Mucosa of gallbladder (tissue), 1 donor: ENCODE measurements at places on chromosomes 2 and 18. TPM values are rescaled to one million over a fixed set of nuclear protein-coding genes. Genes with fewer than 3 reads are reported as not detected.

GRCh38 chr2:97967216-97967592 is 28.5 kb downstream of the TMEM131 start:
- no peak for DNase-seq

DNA sequence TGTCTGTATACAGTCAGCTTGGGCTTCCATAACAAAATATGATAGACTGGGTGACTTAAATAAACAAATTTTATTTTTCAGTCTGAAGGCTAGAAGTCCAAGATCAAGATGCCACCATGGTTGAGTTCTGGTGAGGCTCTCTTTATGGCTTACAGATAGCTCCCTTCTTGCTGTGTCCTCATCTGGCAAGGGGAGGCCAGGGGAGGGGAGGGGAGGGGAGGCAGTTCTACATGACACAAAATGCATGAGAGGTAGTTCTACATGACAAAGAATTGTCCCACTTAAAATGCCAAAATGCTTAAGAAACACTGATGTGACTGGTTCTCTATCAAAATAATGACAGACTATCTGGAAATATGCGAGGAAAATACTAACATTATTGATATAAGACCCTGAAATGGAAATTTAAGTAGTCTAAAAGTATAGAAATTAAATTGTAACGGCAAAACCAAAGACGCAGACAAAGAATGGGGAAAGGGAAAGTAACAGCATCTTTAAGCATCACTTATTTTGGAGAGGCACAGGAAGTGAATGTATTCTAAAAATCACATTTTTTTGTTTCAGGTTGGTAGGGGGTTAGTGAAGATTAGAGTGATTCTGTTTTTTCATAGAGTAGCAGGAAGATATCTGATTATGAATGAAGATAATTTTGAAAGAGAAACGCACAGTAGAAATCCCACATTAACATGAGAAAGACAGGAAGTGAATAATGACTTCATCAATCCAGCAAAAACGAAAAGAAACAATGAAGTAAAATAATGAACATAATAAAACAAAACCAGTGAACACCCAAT is 131.4 kb downstream of the STRN start:
- DNase-seq: no peak

DNA sequence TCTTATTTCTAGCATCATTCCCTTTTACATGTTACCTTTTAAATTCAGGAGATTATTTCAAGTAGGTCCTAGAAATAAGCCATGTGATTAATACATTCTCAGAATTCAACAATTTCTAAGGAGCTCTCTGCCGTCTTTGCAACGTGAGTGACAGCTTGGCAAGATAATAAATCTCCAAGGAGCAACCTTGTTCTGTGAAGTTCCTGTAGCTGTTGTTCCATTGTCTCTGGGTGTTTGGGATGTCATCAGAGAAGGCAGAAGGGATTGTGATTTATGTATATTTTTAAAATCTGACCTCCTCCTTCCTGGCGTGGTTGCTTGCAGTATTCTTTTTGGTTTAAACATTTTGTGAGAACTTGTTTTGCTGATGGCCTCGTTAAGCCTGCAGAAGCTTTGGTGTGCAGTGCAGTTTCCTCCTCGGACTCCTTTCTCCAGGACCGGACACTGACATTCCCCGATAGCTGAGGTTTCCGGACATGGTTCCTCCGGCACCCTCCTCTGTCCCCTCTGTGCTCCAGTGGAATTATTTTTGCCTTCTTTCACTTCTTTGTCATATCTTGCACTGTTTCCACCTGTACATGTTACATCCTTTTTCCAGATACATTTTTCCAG is 33.7 kb downstream of the RAMP1 start:
- no peak for DNase-seq

DNA sequence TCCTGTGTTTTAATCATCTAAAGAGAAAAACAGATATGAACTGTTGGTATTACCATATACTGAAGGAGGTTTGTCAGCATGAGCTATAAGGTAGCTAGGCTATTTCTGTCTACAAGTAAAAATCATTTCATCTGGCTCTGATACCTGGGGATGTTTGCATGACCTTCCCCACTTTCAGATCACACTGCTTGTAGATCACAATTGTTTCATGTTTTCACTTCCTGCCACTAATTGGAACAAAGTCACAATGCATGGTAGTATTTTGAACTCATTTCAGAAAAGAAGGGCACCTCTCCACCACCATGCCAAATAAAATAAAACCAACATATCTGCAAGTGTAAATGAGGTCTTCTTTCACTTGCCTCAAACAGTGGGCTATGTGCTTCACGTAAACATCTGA is 37.8 kb downstream of the NYAP2 start:
- no peak for DNase-seq

GRCh38 chr2:32910883-32911598 is 35.7 kb upstream of the LTBP1 start:
- DNase-seq: no peak

DNA sequence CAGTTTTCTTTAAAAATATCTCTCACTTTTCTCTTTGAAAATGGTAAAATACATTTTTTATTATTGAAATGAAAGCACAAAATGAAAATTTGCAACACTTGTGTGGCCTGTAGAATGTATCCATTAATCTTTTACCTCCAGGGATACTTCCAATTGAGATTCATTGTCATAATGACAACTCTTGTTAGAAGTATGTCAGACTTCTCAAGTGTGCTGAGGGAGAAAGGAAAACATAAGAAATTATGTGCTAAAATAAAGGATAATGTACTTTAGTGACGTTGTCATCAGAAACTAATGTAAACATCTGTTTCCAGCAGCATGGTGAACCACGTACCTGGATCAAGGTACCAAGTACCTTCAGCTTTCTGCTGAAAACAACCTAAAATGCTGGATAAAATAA is 195.8 kb upstream of the STON1 start:
- DNase-seq: no peak

- DNase-seq: no peak
Observed at GRCh38 chr2:139259422-139260051, 479.3 kb upstream of the NXPH2 start.

GRCh38 chr18:55794288-55795052 is 206.5 kb upstream of the TCF4 start:
- DNase-seq: no peak

- DNase-seq: no peak
Observed at GRCh38 chr2:74104839-74105238, 42.9 kb downstream of the BOLA3 start.

DNA sequence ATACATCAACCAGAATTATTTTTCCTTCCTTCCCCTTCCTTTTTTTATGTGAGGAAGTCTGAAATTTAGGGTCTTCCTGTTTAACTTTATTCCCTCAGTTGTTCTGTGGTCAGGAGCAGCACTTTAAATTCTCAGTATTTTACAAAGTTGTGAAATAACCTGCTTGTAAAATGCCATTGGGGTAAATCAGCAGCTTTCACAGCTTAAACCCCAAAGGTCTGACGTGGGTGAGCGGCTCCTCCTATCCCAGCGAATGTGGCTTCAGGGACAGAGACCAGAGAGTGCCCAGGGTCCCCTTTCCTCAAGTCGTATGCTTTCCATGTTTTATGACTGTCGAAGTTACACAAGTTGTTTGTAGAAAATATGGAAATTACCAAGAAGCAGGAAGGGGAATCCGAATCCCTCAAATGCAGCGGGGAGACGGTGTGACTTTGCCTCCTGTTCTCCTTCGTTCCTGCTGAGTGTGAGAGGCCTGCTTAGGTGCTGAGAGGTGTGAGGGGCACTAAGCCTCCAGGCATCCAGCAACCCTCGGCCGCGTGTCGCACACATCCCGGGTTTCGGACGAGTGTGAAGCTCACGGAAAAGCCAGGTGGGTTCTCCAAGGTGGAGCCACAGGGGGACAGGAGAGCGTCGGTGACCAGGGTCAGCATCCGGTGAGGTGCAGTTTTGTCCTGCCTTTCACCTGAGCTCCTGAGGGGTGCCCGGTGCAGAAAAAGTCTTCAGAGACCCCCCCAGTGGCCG is 10.8 kb upstream of the KCNG2 start:
- DNase-seq: no peak

- DNase-seq: no peak
Observed at GRCh38 chr18:69128566-69128965, 272.1 kb upstream of the DOK6 start.

- DNase-seq: no peak
Observed at GRCh38 chr2:169023161-169023560, 8.0 kb downstream of the ABCB11 start.

The C2orf66 gene
- total RNA-seq: not detected

DNA sequence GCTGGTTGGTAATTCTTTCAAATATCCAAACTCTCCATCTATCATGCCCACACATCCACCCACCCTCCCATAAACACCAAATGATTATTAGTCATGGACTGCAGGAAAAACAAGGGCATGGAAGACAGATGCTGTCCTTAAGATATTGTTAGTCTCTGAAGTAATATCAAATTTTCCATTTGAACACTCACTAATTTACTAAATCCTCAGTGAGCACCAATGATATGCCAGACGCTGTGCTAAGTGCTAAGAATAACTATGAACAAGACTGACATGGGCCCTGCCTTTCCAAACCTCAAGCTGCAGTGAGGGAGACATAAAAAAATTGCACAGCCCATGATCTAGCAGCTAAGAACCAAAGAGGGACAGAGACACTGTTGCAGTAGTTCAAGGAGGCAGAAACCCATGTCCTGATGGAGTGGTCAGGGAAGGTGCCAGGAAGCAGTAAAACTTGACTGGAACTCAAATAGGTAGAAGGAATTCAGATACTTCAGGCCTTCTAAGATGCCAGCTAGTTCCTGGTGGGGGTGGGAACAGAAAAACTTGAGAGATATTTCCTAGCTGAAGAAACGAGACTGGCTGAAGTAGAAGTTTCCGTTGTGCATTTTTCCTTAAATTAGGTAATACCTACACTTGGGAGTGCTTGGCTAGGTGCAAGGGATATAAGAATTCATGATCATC is 182.1 kb downstream of the OSR1 start:
- no peak for DNase-seq

The ANKRD30B gene
- total RNA-seq: not detected

DNA sequence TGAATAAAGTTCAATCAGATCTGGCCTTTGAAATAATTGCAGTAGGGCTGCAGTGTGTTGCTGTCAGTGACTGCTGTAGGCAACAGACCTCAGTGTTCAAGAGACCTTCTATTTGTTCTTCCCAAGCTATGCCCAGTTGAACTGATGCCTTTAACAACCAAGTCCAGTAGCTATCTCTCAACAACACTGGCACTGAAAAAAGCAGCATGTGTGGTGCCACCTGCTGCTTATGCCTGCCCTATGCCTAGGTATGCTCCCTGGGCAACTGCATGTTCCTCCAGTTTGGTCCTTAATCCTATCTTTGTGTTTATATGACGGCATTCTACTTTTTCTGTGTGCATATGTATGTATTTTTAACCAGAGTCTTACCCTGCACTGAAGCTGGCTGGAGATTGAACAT is 523.9 kb upstream of the MEX3C start:
- no peak for DNase-seq

- DNase-seq: peak; percentile 6
Observed at GRCh38 chr2:21258082-21258481, 134.3 kb downstream of the TDRD15 start.

DNA sequence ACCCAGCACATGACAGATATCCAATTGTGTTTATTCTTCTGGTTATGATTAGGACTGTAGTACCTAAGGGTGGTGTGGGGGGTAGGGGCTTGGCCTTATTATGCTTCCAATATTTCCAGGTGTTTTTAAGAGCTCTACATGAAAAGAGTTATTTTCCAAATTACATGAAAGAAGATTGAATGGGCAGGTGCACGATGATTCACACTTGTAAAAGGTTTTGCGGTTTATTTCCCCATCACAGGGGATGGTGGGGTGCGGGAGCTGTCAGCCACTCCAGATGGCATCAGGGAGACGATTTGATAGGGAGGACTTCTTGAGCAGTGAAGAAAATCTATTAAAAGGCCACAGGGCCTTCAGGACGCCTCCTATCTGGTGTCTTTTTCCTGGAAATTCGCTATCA is 15.1 kb upstream of the CCBE1 start:
- DNase-seq: no peak

The TTN gene
- 92.5 TPM for total RNA-seq

- DNase-seq: no peak
Observed at GRCh38 chr18:76984193-76985155, 148.1 kb downstream of the MBP start.

DNA sequence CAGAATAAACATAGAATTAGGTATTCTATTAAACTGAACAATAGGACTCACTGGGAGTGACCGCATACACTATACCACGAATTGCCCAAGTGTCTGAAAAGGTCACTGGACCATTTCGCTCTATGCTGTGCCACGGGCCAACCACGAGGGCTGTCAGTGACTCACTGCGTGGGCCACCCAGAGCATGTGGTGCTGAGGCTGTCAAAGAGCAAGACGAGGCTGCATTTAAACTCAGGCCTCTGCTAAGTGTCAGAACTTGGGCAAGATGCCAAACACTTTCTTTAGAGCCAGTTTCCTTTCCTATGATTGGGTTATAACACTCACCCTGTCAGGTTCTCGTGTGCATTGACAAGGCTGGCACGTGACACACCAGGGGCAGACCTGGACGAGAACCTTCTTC is 97.5 kb downstream of the SH3YL1 start:
- no peak for DNase-seq

The GALR1 gene
- total RNA-seq: 0.09 TPM

The ZNF396 gene
- total RNA-seq: 3.3 TPM

GRCh38 chr18:55856229-55856628 is 268.2 kb upstream of the TCF4 start:
- no peak for DNase-seq

DNA sequence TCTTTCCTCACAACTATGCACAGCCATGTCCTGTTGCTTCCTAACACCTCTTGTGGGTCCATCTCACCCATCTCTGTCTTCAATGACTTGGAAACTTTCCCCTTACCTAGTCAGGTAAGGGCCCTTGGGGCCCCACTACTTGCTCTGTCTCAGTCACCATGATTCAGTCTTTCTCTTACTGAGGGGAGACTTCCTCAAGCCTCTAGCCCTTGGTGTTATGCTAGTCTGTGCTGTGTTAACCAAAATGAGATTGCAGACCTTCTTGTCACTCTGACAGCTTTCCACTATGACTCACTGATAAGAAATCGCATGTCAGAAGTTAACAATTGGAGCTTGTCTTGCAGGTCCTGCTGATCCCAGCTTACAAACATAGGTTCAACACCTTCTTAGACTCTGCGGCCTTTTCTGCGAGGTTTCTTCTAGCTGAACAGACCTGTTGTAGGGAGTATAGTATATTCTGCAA is 65.3 kb downstream of the WDR75 start:
- peak; percentile 50 for DNase-seq

GRCh38 chr2:197677483-197677882 is 2.1 kb upstream of the RFTN2 start:
- DNase-seq: no peak

The CNDP1 gene
- total RNA-seq: 4.0 TPM

GRCh38 chr2:170770008-170770605 is at the start of gene ERICH2:
Gene ERICH2 (plus strand): TSS chr2:170770378. CDS start chr2:170770682, 304 bp downstream.
- DNase-seq: peak; percentile 41

GRCh38 chr2:18959952-18960717 is 370.8 kb upstream of the NT5C1B start:
- DNase-seq: no peak

The OSGEPL1 gene
- total RNA-seq: 6.3 TPM

GRCh38 chr2:224689539-224689938 is 26.6 kb downstream of the CCDC195 start:
- no peak for DNase-seq
